Right hindlimb (tissue), 1 donor: ENCODE measurements at places on chromosomes 7 and 10.

- no peak for DNase-seq
Observed at GRCh38 chr7:16813232-16813616, 8.4 kb upstream of the AGR2 start.

GRCh38 chr7:46015107-46015868, 94.2 kb upstream of the IGFBP3 start:
- DNase-seq: peak; percentile 84

- DNase-seq: no peak
Observed at GRCh38 chr7:65317372-65317771, 56.3 kb upstream of the ZNF92 start.

GRCh38 chr7:108404509-108405420, 51.5 kb downstream of the NRCAM start:
- DNase-seq: no peak

- no peak for DNase-seq
Observed at GRCh38 chr7:157457355-157458253, 120.8 kb downstream of the DNAJB6 start.

GRCh38 chr7:134820778-134821177, 41.3 kb downstream of the CALD1 start:
- no peak for DNase-seq
